ENCODE measurements at places on chromosomes 4 and X. TPM values are rescaled to one million over a fixed set of nuclear protein-coding genes. Genes with fewer than 3 reads are reported as not detected.

The FGD1 gene
- total RNA-seq = 0.28 TPM

The HMGN5 gene
- total RNA-seq = 5.5 TPM

The PDE5A gene
- 0.25 TPM for total RNA-seq

The LPAR4 gene
- not detected for total RNA-seq

The AADAT gene
- not detected for total RNA-seq

- DNase-seq = no peak
Observed at GRCh38 chr4:4408576-4409335, 21.9 kb downstream of the NSG1 start.

GRCh38 chr4:77172336-77172735, 15.3 kb downstream of the CCNG2 start:
- no peak for DNase-seq

- DNase-seq = no peak
Observed at GRCh38 chr4:54897590-54897989, 227.8 kb downstream of the KDR start.

DNA sequence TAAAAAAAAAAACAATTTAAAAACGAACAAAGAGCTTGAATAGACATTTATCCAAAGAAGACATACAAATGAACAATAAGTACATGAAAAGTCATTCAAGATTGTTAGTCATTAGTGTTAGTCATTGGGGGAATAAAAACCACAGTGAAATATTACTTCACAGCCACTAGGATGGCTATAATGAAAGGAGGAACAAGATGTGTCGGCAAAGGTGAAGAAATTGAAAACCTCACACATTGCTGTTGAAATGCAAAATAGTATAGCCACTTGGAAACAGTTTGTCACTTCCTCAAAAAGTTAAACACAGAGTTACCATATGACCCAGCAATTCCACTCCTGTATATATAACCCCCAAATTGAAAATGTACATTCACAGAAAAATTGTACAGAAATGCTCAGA, 45.2 kb upstream of the SLC39A8 start:
- DNase-seq = no peak

- DNase-seq = no peak
Observed at GRCh38 chr4:177287255-177287654, 22.4 kb upstream of the NEIL3 start.
